ENCODE measurements at places on chromosomes 5 and 9.

DNA sequence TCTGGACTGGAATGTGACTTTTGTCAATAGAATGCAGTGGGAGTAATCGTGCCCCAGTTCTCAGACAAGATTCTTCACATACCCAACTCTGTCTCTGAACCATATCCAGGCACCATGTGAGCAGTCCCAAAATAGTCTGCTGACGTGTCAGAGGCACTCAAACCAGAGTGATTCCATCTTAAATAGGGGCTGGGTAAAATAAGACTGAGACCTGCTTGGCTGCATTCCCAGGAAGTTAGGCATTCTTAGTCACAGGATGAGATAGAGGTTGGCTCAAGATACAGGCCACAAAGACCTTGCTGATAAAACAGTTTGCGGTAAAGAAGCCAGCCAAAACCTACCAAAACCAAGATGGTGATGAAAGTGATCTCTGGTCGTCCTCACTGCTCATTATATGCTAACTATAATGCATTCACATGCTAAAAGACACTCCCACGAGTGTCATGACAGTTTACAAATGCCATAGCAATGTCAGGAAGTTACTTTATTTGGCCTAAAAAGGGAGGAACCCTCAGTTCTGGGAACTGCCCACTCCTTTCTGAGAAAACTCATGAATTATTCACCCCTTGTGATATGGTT lies 16.9 kb upstream of the PLCXD3 start:
- H3K27me3 ChIP-seq = no peaks in the 10 kb centered on the region
- no peaks in the 10 kb centered on the region for H3K36me3 ChIP-seq
- no peak overlapping the region for H3K4me3 ChIP-seq
- H3K27ac ChIP-seq = no peak overlapping the region

DNA sequence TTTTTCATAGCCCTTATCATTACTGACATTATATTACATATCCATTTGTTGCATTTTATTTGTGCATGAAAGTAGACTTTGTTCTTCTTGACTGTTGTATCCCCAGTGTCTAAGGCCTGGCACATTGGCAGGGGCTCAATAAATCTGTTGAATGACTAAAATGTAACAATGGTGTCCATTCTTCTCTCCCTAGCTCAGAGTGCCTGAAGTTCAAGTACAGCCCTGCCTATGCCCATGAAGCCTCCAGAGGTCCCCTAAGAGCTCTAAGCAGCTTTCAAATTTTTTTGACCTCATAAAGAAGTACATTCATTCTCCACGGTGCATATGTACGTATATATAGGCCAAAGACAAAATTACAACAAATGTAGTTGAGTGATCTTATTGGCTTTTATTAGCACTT lies 4.2 kb upstream of the BSPRY start:
- H3K4me3 ChIP-seq = no peak overlapping the region
- no peak overlapping the region for H3K27ac ChIP-seq
- peaks cover 38% of the 10 kb centered on the region for H3K4me1 ChIP-seq
- H3K27me3 ChIP-seq = no peaks in the 10 kb centered on the region

GRCh38 chr9:129677456-129677855 lies 12.0 kb downstream of the PRRX2 start:
- no peak overlapping the region for H3K4me3 ChIP-seq
- no peak for DNase-seq
- H3K27me3 ChIP-seq = peaks cover 5% of the 10 kb centered on the region
- H3K36me3 ChIP-seq = no peaks in the 10 kb centered on the region
- no peak overlapping the region for H3K27ac ChIP-seq

DNA sequence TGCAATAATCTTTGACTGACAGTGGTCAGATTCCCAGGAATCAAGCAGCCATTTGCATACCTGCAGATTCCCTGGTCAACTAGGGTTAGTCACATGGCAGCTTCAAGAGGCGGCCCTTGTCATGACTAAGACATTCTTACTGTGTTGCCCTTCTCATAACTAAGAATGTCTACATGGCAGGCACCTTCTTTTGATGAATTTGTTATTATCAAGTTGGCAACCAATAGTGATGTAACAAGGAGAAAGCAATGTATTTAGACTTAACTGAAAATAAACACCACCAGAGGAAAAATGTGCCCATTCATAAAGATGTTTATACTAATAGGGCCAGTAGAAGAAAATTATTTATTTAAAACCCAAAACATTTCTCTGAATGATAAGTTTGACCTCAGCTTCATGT lies 215.6 kb downstream of the TLE1 start:
- DNase-seq = no peak
- no peak overlapping the region for H3K27ac ChIP-seq
- no peaks in the 10 kb centered on the region for H3K36me3 ChIP-seq
- H3K4me3 ChIP-seq = no peak overlapping the region
- H3K27me3 ChIP-seq = no peaks in the 10 kb centered on the region

- H3K27me3 ChIP-seq = no peaks in the 10 kb centered on the region
- no peaks in the 10 kb centered on the region for H3K4me1 ChIP-seq
- H3K4me3 ChIP-seq = no peak overlapping the region
- no peak overlapping the region for H3K27ac ChIP-seq
- DNase-seq = no peak
- H3K36me3 ChIP-seq = no peaks in the 10 kb centered on the region
These were observed 422.6 kb upstream of the CD180 start for GRCh38 chr5:67619235-67619634.

GRCh38 chr5:140565780-140566095 lies 1.1 kb downstream of the SLC35A4 start:
- H3K4me1 ChIP-seq = peaks cover 40% of the 10 kb centered on the region
- no peaks in the 10 kb centered on the region for H3K27me3 ChIP-seq

DNA sequence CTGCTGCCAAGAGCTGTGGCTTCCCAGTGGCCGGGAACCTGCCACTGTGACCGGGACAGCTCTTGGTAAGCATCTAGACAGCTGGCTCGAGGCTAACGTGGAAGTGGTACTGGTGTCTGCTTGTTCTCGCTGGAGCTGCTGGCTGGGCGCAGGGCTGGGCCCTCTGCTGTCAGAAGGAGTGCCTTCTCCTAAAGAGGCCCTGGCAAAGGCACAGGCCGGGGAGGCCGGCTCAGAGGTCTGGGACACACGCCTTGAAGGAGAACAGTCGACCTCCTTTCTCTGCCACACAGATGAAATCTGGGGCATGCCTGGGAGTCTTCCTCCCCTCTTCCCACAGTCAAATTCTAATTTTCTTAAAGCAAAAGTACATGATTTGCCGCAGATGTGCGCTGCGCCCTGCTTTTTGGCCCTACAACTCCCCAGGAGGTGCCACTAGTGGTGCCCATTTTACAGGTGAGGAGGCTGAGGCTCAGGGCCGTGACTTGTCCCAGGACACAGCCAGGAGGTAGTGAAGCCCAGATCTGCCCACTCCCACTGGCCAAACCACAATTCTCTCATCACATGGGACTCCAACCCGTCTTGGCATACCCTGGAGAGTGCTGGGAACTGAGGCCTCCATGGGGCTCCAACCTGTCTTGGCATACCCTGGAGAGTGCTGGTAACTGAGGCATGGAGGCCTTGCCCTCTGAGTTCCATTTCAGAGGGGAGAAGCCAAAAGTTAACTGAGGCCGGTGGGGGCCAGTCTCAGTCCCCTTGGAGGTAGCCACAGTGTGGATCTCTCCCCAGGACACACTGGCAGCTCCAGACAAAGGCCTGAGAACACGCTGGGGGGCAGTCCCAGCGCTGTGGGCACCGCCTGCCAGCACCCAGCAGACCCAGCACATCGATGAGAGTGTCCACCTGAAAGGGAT lies 12.0 kb upstream of the RXRA start:
- H3K27me3 ChIP-seq = peaks cover 6% of the 10 kb centered on the region
- H3K27ac ChIP-seq = no peak overlapping the region
- no peaks in the 10 kb centered on the region for H3K36me3 ChIP-seq
- no peaks in the 10 kb centered on the region for H3K4me1 ChIP-seq
- H3K4me3 ChIP-seq = no peak overlapping the region

GRCh38 chr5:119338326-119338946 lies 17.4 kb upstream of the TNFAIP8 start:
- DNase-seq = no peak
- H3K4me1 ChIP-seq = peaks cover 81% of the 10 kb centered on the region
- H3K27ac ChIP-seq = peak overlapping the region; percentile 94
- peak overlapping the region; percentile 86 for H3K4me3 ChIP-seq
- H3K36me3 ChIP-seq = peaks cover 48% of the 10 kb centered on the region
- H3K27me3 ChIP-seq = no peaks in the 10 kb centered on the region

GRCh38 chr9:91803151-91803940 lies 146.7 kb downstream of the ROR2 start:
- no peaks in the 10 kb centered on the region for H3K36me3 ChIP-seq
- no peak for DNase-seq
- H3K27me3 ChIP-seq = peaks cover 5% of the 10 kb centered on the region
- no peak overlapping the region for H3K27ac ChIP-seq

DNA sequence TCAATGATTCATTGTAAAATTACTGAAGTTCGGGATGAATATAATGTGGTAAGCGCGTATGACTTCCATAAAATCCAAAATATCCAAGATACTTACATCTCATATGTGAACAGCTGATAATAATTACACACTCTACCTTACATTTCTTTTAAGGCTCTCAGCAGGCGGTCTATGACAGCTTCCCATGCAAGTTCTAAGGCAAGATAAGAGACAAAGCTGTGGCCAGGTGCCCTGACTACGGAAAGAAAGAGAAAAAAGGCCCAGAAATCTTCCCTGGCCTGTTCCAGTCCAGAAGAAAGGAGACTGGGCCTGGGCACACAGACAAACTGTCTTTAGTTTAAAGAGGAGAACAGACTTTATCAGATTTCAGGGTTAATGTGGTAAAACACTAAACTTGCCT lies 69.1 kb downstream of the ARSB start:
- H3K27ac ChIP-seq = no peak overlapping the region
- peaks cover 2% of the 10 kb centered on the region for H3K4me1 ChIP-seq
- H3K4me3 ChIP-seq = no peak overlapping the region

DNA sequence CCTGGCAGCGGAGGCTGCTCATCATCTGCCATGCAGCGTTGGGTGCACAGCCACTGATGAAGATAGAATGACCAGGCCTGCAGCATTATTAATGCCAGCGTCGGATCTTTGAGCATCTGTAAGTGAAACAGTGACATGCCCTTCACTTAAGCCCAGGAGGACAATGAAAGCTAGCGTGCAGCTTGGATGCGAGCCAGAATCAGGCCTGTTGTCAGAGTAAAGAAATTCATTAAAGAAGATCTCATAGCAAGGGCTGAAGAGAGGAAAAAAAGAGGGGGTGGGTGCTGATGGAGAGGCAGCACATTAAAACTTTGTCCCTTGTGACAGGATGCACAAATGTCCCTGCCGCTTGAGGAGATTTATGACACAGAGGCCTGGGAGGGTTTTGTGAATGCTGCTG lies 186.1 kb upstream of the MAST4 start:
- H3K4me3 ChIP-seq = no peak overlapping the region
- no peaks in the 10 kb centered on the region for H3K27me3 ChIP-seq
- no peak for DNase-seq
- no peak overlapping the region for H3K27ac ChIP-seq
- H3K36me3 ChIP-seq = no peaks in the 10 kb centered on the region

- no peak for DNase-seq
- H3K4me3 ChIP-seq = no peak overlapping the region
- H3K36me3 ChIP-seq = no peaks in the 10 kb centered on the region
- no peak overlapping the region for H3K27ac ChIP-seq
- H3K4me1 ChIP-seq = no peaks in the 10 kb centered on the region
These were observed 11.9 kb upstream of the LRRC14B start for GRCh38 chr5:179401-179800.

DNA sequence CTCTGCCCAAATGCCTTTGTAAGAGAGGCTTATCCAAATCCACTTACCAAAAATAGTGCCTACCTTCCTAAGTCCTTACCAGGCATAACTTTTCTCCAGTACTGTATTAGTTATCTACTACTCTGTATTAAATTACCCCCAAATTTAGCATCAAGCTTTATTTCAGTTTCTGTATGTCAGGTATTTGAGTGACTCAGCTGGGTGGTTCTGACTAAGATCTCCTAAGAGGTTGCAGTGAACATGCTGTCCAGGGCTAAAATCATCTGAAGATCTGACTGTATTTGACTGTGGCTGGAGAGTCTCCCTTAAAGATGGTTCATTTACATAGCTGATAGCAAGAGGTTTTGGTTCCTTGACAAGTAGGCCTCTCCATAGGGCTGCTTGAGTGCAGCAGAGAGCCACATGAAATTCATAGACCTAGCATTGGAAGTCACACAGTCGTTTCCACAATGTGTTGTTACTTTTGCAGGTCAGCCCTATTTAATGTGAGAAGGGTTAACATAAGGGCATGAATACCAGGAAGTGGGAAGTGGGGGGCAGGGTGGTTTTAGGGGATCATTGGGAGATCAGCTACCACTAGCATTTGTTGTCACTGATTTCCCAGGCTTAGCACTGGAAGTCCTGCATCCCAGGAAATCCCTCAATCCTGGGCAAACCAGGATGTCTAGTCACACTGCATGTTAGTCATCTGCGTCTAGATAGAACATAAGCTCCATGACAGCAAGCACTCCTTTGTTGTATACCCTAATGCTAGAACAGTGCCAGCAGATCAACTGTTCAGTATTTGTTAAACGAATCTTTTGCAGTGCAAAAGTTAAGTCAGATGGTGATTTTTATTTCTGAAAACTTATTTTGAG lies 2.0 kb upstream of the ZNF622 start:
- H3K36me3 ChIP-seq = peaks cover 32% of the 10 kb centered on the region
- peak overlapping the region; percentile 89 for H3K4me3 ChIP-seq
- peak overlapping the region; percentile 88 for H3K27ac ChIP-seq
- H3K4me1 ChIP-seq = peaks cover 36% of the 10 kb centered on the region
- DNase-seq = peak; percentile 32

DNA sequence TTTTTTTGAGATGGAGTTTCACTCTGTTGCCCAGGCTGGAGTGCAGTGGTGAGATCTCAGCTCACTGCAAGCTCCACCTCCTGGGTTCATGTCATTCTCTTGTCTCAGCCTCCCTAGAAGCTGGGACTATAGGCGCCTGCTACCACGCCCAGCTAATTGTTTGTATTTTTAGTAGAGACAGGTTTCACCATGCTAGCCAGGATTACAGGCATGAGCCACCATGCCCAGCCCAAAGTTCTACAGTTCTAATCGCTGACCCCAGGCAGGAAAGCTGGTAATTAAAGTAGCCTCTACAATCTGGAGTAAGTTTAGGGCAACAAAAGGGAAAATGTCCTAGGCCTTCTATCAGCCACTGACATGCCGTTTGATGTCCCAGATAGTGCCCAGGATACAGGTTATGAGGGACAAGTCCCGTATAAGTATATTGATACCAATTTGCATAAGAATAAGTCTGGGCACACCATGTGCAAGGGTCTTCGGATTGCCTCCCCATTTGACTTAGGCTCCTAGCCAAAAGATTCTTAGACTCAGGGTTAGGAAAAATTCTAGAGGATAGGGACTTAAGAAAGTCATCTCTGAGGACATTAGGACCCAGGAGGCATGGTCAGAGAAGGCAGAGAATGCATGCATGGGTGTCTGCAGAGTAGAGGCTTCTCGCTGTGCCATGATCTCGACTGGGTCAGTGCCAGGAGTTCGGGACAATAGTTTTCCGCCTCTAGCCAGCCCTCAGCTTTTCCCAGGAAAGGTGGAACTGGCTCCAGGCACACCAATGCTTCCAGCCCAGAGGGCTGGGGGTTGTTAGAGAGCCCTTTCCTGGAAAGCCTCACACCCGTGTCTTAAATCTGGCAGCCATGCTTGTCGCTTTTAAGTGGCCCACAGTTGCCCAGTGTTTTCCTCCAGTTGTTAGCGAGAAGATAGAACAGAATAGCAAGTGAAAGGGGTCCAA lies 1111.1 kb downstream of the TAF11L14 start:
- H3K4me1 ChIP-seq = peaks cover 46% of the 10 kb centered on the region
- peak overlapping the region; percentile 94 for H3K4me3 ChIP-seq
- peaks cover 22% of the 10 kb centered on the region for H3K36me3 ChIP-seq
- H3K27me3 ChIP-seq = no peaks in the 10 kb centered on the region

Measured in T-helper 2 cell treated with Interferon-gamma antibody and Interleukin-4, amounts not matched to agents 5 μg/mL and 100 μg/mL, for 36 hours (primary cell).